ENCODE measurements at places on chromosomes 5 and 9.

DNA sequence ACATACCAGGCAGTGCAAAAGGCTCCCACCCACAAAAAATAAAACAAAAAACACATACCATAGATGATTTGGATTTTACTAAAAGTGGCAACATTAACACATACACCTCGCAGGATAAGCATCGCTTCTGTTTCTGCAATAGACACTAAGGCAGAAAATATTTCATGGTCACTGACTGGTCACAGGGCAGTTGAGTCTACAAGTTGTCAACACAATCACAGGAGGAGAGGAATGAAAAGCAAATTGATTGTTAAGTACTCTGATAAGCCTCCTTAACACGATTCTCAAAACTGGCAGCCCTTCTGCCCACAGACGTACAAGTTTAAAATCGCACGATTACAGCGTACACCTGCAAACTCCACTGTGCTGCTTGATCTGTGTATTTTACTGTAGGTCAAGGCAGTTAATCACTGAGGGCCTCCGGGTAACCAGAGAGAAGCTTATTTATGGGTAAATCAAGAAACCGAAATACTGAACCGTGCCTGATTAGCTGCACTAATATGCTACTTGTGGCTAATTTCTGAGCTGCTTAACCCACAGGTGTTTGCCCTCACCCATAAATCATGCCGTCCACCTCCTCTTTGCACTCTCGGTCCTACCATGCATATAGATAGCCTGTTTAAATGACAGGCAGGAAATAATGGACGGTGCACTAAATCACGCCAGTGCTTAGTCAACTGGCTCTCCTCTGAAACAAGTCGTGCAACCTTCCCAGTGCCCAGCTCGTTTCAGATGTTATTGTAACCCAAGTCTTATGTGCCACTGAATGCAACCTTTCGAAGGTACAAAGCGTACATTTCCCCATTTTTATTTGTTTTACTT is 659.4 kb upstream of the ADAMTS16 start:
- DNase-seq, result no peak

GRCh38 chr9:99154356-99154755 is 49.4 kb downstream of the TGFBR1 start:
- DNase-seq, result no peak

DNA sequence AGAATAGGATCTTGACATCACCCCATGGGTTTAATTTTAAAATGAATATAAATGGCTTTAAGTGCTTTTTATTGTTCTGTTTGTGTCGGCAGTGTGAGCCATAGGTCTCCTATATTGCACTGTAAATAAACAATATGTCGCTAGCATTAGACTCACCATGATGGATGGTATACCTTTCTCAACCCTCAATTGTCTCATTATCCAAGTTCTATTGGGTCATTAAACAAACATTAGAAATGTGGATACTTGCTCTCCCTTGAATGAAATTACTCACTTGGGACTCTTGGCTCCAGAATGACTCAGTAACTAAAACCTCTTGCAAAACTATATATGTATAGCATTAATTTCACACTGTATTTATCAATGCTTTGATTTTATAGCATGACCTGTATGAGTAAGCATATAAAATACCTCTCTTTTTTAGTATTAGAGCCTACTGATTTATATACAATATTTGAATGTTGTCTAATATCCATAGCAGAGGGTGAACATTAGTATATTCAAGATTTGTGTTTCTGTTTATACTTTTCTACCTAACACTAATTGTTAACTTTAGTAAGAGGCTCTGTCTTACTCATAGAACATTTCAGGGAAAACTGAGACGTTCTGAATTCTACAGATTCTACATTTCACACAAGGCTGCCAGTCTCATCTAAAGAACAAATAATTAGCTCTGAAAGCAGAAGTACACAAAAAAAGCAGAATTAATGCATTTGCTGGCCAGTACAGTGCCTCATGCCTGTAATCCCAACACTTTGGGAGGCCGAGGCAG is 303.8 kb upstream of the PRR16 start:
- no peak for DNase-seq

DNA sequence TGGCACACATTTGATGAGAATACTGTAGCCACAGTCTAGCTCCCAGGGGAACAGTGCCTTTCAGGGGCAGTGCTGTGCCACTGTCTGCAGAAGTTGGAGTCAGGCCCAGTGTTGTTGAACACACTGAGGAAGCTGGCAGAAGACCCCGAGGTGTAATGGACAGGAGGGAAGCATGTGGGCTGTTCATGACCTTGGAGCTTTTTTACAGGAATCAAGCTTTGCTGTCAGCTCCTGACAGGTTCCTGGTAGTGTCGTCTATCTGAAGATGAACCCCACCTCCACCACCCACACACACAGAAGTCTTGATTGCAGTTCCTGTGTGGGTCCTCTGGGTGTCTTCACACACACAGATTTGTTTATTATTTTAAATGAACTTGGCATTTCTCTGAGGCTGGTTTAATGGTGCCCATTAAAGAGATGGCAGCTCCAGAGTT is 40.3 kb upstream of the TNFAIP8 start:
- DNase-seq, result peak; percentile 67

All from T-helper 2 cell treated with Interferon-gamma antibody and Interleukin-4, amounts not matched to agents 5 μg/mL and 100 μg/mL, for 36 hours (primary cell).